ENCODE measurements at places on chromosomes 2 and 18. TPM values are rescaled to one million over a fixed set of nuclear protein-coding genes. Genes with fewer than 3 reads are reported as not detected.
A peak's percentile ranks its signal among the peaks of the same experiment; 100 is the strongest.

- no peaks in the 10 kb centered on the region for H3K27me3 ChIP-seq
- no peak for DNase-seq
- H3K36me3 ChIP-seq, result no peaks in the 10 kb centered on the region
- H3K4me3 ChIP-seq, result no peak overlapping the region
- H3K4me1 ChIP-seq, result peaks cover 5% of the 10 kb centered on the region
- no peak overlapping the region for H3K27ac ChIP-seq
These were observed 134.8 kb downstream of the GCA start for GRCh38 chr2:162478721-162479129.

DNA sequence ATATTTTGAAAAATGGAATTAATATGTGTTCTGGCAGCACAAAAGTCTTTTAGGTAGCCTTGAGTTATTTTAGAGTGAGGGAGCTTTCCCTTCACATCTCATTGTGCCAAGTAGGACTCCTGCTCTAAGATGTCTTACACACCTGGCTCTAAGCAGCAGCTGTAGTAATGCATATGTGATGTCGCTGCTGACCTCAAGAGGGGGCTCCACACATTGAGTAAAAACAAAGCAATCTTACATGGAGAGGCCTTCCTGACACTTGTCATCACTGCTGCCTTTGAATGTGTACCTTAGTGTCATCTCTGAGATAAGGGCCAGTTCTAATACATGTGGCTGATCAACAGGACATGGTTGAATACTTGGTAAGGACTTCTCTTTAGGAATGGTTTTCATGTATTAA is 75.8 kb downstream of the ACTR3 start:
- H3K27me3 ChIP-seq, result no peaks in the 10 kb centered on the region
- peak; percentile 73 for DNase-seq
- no peak overlapping the region for H3K27ac ChIP-seq
- H3K4me3 ChIP-seq, result no peak overlapping the region
- H3K36me3 ChIP-seq, result peaks cover 17% of the 10 kb centered on the region

- no peak overlapping the region for H3K4me3 ChIP-seq
- DNase-seq, result no peak
- no peaks in the 10 kb centered on the region for H3K27me3 ChIP-seq
- no peaks in the 10 kb centered on the region for H3K36me3 ChIP-seq
- no peak overlapping the region for H3K27ac ChIP-seq
- peaks cover 3% of the 10 kb centered on the region for H3K4me1 ChIP-seq
These were observed 68.7 kb upstream of the SPRED2 start for GRCh38 chr2:65501074-65501473.

GRCh38 chr2:166090346-166090745 is 37.5 kb downstream of the SCN1A start:
- DNase-seq, result no peak
- H3K36me3 ChIP-seq, result no peaks in the 10 kb centered on the region
- H3K4me1 ChIP-seq, result no peaks in the 10 kb centered on the region

DNA sequence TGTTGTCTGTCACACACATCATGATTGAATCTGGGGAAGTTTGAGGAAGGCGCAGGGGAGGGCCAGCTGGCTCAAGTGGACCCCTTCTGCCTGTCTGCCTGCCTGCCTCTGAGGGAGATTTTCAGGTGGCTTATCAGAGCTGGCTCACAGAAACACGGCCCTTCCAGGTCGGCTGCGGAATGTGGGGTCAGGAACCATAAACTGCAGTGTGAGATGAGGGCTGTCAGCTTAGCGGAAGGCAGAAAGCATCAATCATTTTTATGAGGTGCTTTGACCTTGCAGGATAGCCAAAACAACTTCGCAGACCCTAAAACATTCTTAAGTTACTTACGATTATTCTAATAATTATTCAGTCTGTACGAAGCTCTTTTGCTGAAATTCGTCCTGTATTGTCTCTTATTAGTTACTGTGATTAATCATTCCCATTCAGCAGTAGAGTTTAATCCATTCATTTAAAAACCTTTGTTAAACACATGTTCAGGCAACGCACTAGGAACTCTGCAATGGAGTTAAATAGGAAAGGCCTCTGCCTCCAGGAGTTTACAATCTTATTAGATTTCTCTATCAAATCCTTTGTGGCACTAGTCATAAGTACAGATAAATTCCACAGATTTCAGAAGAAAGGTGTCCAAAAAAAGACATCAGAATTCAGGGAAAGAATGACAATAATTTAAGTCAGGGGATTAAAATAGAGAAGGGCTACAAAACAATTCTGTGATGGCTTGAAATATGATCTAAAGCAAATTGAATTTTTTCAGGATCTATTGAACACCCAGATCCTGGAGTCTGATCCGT is 371.6 kb downstream of the HRH4 start:
- peaks cover 8% of the 10 kb centered on the region for H3K27me3 ChIP-seq
- no peaks in the 10 kb centered on the region for H3K36me3 ChIP-seq
- no peak for DNase-seq

- DNase-seq, result no peak
- H3K27ac ChIP-seq, result no peak overlapping the region
- no peaks in the 10 kb centered on the region for H3K27me3 ChIP-seq
- H3K36me3 ChIP-seq, result no peaks in the 10 kb centered on the region
These were observed 172.4 kb downstream of the SLC8A1 start for GRCh38 chr2:40279482-40279881.

- no peaks in the 10 kb centered on the region for H3K36me3 ChIP-seq
- H3K27ac ChIP-seq, result no peak overlapping the region
- DNase-seq, result no peak
- H3K4me1 ChIP-seq, result peaks cover 3% of the 10 kb centered on the region
- H3K4me3 ChIP-seq, result no peak overlapping the region
- H3K27me3 ChIP-seq, result peaks cover 36% of the 10 kb centered on the region
These were observed 330.0 kb downstream of the PLCL1 start for GRCh38 chr2:198134293-198134955.

- peaks cover 10% of the 10 kb centered on the region for H3K4me1 ChIP-seq
- no peaks in the 10 kb centered on the region for H3K36me3 ChIP-seq
- H3K27me3 ChIP-seq, result no peaks in the 10 kb centered on the region
- H3K27ac ChIP-seq, result no peak overlapping the region
- DNase-seq, result no peak
These were observed 2.8 kb downstream of the CYTIP start for GRCh38 chr2:157441072-157441454.

- H3K27me3 ChIP-seq, result no peaks in the 10 kb centered on the region
- no peaks in the 10 kb centered on the region for H3K4me1 ChIP-seq
- DNase-seq, result no peak
These were observed 277.0 kb downstream of the CTNNA2 start for GRCh38 chr2:79789811-79790210.

DNA sequence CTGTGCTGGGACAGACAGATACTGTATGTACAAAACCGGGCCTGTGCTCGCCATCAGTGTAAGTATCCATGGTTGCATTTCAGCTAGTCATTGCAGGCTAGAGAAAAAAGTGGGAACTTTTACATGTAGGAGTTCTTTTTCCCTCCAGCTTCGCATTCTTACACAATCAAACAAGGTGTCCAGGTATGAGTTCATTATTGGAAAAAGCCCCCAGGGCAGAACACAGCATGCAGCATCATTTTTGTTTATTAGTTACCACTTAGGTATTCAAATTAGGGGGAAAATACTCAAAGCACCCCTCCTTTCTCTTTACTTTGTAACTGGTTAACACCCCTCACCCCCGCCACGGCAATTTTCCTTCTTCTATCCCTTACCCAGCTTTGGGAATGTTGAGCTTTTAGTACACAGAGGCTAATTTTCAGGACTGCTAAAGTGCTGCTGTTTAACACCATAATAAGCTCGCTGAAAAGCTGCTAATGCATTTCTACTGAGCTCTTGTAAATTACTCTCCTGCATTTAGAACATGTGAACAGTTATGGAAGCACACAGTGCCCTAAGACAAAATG is 13.6 kb downstream of the UPP2 start:
- no peak overlapping the region for H3K27ac ChIP-seq
- no peak for DNase-seq
- no peaks in the 10 kb centered on the region for H3K27me3 ChIP-seq

DNA sequence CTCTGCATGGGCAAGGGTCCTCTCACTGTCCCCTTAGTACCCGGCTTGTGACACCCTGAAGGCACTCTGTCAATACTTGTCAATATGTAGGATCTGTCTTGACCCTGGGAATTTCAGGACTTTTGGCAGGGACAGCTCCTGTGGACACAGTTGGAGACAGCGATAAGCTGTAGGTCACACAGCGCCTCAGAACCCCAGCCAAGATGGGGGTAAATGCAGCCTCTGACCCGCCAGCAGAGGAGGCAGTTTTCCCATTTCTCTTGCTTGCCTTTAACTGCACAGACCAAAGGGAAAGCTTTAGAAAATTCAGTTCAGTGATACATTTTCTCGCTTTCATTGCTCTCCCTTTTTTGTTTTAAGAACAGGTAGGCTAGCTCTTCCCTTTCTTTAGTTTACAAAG is 54.8 kb upstream of the KLHL29 start:
- peak; percentile 94 for DNase-seq
- no peak overlapping the region for H3K27ac ChIP-seq
- peaks cover 10% of the 10 kb centered on the region for H3K27me3 ChIP-seq

DNA sequence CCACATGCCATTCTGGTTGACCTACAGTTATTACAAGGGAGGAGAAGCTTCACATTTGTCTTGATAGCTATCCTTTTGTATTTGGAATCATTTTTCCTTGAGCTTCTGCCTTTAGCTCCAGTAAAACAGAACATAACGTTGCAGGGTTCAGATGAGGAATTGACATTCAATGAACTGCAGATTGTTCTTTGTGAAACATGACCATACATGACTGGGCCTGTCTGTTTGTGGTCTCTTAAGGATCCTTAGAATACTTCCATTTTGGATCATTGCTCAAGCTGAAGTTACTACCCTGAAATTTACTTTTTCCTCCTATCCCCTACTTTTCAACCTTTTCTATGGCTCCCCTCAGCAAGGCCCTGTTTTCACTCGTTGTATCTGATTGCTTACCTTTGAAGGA is 1281.7 kb upstream of the CELF4 start:
- H3K27ac ChIP-seq, result no peak overlapping the region
- H3K4me1 ChIP-seq, result no peaks in the 10 kb centered on the region
- no peak for DNase-seq
- H3K4me3 ChIP-seq, result no peak overlapping the region
- H3K27me3 ChIP-seq, result no peaks in the 10 kb centered on the region

DNA sequence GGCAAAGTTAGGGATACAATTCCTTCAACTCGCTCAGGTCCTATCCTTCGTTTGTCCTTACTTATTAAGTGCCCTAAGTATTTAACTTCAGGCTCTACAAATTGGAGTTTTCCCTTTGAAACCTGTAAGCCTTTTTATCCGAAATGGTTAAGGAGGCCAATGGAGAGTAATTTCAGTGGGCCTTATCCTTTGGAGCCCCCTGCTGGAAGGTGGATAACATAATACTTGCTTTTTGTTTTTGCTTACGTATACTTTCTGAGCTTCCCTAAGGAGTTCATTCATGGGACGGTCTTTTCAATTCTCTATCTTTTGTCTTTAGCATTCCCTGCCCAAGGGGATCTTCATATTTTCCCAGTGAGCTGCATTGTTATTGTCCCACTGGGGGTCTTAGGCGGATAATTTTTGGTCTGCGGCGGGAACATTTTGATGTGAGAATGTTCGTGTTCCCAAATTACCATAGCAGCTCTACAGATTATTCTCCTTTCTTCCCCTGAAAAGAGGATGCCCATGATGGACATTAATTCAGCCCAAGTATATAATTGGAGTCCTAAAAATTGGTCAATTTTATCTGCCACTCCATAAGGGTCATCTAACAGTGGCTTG is 34.4 kb upstream of the TRAPPC8 start:
- peak; percentile 87 for DNase-seq
- H3K36me3 ChIP-seq, result no peaks in the 10 kb centered on the region
- no peak overlapping the region for H3K27ac ChIP-seq
- H3K4me3 ChIP-seq, result peak overlapping the region; percentile 57

GRCh38 chr2:216294305-216294704 is 78.0 kb downstream of the MARCHF4 start:
- H3K4me3 ChIP-seq, result no peak overlapping the region
- no peaks in the 10 kb centered on the region for H3K27me3 ChIP-seq
- H3K4me1 ChIP-seq, result peaks cover 18% of the 10 kb centered on the region
- H3K36me3 ChIP-seq, result no peaks in the 10 kb centered on the region
- DNase-seq, result peak; percentile 31

- no peak overlapping the region for H3K4me3 ChIP-seq
- H3K27ac ChIP-seq, result no peak overlapping the region
- H3K27me3 ChIP-seq, result no peaks in the 10 kb centered on the region
- no peak for DNase-seq
- H3K36me3 ChIP-seq, result no peaks in the 10 kb centered on the region
These were observed 13.0 kb upstream of the RMDN2 start for GRCh38 chr2:37912056-37912455.

GRCh38 chr2:27095745-27096651 is 9.4 kb downstream of the KHK start:
- no peaks in the 10 kb centered on the region for H3K27me3 ChIP-seq

DNA sequence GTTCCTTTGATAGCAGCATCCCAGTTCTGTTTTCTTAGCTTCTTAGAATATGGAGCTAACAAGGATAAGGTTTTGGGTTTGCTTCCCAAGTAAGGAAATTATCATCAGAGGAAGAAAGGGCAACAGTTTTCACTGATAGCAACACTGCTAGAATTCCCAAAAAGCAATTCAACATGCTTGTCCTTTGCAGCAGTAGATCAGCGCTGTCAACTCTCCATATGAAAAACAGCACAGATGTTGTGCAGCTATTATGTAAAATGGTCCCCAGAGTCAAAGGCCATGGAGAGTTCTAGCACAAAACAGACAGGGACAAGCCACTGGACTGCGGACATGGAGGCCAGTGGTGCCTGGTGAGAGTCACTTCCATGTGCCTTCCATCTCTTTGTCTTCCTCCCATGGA is 135.9 kb upstream of the RNF152 start:
- no peak overlapping the region for H3K4me3 ChIP-seq
- H3K27ac ChIP-seq, result no peak overlapping the region
- no peaks in the 10 kb centered on the region for H3K36me3 ChIP-seq
- H3K4me1 ChIP-seq, result peaks cover 4% of the 10 kb centered on the region
- no peak for DNase-seq
- no peaks in the 10 kb centered on the region for H3K27me3 ChIP-seq

DNA sequence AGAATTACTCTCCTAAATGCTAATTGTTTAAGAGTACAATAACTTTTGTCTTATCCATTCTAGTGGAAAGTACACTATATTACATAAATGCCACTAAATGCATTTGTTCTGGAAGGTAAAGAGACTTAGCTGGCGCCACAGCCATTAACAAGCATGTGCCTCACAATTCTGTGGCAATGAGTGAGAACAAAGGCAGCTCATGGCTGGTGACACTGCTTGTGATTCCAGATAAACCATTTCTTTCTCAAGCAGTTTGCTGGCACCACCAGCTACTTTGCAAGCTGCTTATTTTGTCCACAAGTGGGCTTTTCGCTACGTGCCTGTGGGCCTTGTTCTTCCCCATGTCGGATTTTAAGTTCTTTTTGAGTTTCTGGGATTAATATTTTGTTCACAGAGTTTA is 147.6 kb upstream of the SMAD7 start:
- no peak for DNase-seq
- H3K27me3 ChIP-seq, result peaks cover 36% of the 10 kb centered on the region
- H3K36me3 ChIP-seq, result no peaks in the 10 kb centered on the region
- no peaks in the 10 kb centered on the region for H3K4me1 ChIP-seq

The UGT1A10 gene
- total RNA-seq, result not detected

The TM4SF20 gene
- total RNA-seq, result not detected

The TDRD15 gene
- 0.44 TPM for total RNA-seq

The DYNAP gene
- total RNA-seq, result not detected

The STARD6 gene
- total RNA-seq, result not detected

The PARD3B gene
- total RNA-seq, result 3.1 TPM

The PARD6G gene
- 15.4 TPM for total RNA-seq

The NCKAP1 gene
- total RNA-seq, result 130 TPM

The CMPK2 gene
- total RNA-seq, result 0.81 TPM

The ARMC9 gene
- 51.5 TPM for total RNA-seq

The SERPINB11 gene
- total RNA-seq, result not detected

The FMNL2 gene
- total RNA-seq, result 42.4 TPM

The CFC1 gene
- 1.4 TPM for total RNA-seq

The CABLES1 gene
- total RNA-seq, result 16.7 TPM

The MFSD2B gene
- 0.99 TPM for total RNA-seq

The GKN1 gene
- total RNA-seq, result not detected

The KLF11 gene
- 9.3 TPM for total RNA-seq
